ENCODE measurements at places on chromosomes 12 and 14.

GRCh38 chr14:56341766-56342493, 223.7 kb downstream of the PELI2 start:
- ATAC-seq = no peak

GRCh38 chr12:90027889-90028634, 319.4 kb upstream of the ATP2B1 start:
- no peak for ATAC-seq

DNA sequence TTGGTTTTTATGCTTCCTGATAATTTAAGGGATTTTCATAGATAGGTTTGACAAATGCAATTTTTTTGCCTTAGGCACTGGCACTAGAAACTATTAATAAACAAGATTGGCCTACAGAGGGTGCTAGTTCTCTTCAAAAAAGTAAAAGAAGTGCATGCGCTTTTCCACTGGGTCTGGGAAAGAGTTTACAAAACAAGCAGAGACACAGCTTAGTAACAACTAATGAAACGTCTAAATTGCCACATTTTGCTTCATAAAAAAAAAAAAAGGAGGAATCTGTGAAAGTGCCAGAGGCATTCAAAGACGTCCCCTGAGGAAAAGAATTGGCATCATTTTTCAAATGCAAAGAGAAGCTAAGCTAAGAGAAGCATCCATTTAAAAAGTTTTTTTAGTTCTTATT, 58.3 kb upstream of the EEA1 start:
- ATAC-seq = peak; percentile 78

DNA sequence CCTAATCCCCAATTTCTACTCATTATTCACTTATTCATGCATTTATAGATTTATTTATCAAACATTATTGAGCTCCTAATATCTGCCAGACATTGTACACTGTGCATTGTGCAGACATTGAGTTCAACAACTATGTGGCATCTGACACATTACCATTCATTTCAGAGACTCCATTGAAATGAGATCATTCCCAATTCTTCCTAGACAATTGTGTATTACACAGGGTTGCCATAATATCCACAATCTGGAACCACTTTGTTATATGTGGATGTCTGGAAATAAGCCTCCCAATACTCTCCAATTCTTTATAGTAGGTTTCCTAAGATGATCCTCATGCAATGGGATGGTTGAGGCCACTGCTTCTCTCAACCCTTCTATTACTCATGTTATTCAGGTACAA, 165.0 kb downstream of the OTOGL start:
- no peak for ATAC-seq

- ATAC-seq = peak; percentile 41
Measured at GRCh38 chr12:58408516-58408915, 467.1 kb downstream of the ATP23 start.

GRCh38 chr12:50786498-50787231, 22.8 kb downstream of the ATF1 start:
- peak; percentile 57 for ATAC-seq

GRCh38 chr14:99067927-99068326, 204.1 kb downstream of the BCL11B start:
- ATAC-seq = no peak

DNA sequence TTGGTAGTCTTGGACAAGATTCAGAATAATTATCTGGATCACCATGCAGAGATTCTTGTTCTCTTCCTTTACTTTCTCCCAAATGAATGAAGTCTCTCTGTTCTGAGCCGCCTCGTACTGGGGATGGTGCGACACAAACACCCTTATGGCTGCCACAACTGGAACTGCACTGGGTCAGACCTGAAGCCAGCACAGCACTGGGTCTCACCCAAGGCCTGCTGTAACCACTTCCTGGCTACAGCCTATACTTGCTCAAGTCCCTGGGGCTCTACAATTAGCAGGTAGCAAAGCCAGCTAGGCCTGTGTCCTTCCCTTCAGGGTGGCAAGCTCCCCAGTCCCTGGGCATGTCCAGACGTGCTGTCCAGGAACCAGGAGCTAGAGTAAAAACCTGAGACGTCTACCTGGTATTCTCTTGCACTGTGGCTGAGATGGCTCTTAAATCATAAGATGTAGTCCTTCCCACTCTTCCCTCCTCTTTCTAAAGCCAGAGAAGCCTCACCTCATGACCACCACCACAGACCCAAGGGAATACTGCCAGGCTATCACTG, 27.6 kb downstream of the IFNG start:
- no peak for ATAC-seq

GRCh38 chr14:29454026-29454693, 473.5 kb downstream of the PRKD1 start:
- ATAC-seq = no peak

- no peak for ATAC-seq
Measured at GRCh38 chr12:6450091-6450868, 1.6 kb upstream of the TAPBPL start.

DNA sequence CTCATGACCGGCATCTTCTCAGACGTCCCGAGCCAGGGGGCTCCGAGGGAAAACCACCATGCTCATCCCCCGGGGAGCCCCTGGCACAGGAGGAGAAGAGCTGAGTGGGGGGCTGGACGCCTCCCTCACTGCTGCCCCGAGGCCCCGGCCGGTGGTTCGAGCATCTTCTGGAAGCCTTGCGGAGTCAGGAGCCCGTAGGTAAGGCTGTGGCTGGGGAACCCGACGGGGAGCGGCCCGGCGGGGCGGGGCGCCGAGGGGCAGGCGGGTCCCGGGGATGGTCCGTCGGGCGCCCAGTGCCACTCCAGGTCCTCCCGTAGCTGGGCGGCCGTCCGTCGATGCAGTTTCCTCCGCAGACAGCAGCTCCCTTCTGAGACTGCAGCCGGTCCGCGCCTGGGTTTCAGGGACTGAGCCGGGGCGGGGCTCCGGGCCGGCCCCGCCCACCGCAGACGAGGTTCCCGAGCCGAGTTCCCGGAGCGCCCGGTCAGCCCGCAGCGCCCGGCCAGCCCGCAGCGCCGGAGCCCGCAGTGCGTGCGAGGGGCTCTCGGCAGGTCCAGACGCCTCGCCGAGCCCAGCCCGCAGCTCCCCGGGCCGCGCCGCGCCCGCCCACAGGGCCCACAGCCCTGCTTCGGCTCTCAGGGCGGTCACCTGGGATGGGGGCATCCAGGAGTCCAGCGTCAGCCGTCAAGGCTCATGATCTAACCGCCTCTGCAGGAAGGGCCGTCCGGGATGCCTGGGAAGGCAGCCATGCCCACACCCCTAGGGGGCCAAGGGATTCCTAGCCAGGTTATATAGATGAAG, at the start of gene PGF:
Gene PGF (minus strand): TSS at position 369 of the 798 bp plus-strand sequence. CDS start 355 bp downstream, at position 14.
- peak; percentile 85 for ATAC-seq

DNA sequence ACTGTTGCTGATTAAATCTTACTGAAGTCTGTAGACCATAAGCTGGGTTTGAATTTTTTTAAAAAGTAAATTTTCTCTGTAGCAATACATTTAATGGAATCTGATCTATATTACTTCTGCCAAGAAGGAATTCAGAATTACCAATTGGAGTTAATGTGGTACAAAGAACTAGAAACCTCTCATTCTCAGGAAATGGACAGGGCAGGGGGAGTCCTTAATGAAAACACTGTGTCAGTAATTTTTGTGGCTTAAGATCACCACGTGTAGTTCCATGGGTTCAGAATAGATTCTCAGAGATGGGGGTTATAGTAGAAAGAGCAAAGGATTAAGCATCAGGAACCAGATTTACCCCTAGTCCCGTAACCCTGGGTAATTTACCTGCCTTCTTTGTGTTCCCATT, 30.3 kb downstream of the FBXL14 start:
- no peak for ATAC-seq

GRCh38 chr14:100677554-100678468, 48.9 kb upstream of the DLK1 start:
- peak; percentile 54 for ATAC-seq

DNA sequence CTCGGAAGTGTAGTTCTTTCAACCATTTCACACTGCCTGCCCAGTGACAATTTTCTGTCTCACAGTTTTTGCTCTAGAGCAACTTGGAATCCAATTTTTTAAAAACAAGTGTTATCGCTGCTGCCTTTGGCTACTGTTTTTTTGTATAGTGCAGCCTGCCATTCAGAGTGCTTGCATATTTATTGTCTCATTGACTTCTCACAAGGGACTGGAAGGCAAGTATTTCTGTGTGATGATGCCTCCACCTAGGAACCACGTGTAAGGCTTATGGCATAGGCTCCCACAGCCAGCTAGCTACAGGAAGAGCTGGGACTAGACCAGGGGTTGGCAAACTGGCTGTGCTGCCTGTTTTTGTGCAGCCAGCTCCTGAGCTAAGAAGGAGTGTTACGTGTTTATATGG, 903 bp downstream of the PARPBP start:
- no peak for ATAC-seq

DNA sequence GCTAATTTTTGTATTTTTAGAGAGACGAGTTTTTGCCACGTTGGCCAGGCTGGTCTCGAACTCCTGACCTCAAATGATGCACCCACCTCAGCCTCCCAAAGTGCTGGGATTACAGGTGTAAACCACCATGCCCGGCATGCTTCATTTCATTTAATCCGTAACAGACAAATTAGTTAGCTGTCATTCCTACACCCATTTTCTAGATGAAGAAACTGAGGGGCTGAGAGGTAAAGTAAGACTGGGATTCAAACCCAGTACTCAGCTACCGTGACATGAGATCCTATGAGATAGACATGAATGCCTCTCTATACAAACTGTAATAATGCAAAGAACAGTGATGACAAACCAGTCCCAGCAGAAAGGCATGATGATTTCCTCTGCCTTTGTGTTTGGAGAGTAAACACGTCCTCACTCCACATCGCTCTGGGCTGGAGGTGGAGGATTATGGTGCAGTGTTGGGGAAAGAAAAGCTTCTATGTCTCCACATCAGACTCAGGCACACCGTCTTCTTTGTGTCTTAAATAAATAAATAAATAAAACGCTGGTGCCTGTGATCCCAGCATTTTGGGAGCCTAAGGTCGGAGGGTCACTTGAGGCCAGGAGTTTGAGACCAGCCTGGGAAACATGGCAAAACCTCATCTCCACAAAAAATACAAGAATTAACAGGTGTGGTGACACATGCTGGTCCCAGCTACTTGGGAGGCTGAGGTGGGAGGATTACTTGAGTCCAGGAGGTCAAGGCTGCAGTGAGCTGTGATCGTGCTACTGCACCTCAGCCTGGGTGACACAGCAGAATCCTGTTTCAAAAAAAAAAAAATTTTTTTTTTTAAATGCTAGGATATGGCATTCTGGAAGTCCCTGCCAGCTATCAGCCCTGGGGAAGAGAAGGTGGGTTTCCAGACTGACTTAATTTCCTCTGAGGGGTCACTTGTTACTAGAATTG, 10.5 kb downstream of the VSX2 start:
- no peak for ATAC-seq

DNA sequence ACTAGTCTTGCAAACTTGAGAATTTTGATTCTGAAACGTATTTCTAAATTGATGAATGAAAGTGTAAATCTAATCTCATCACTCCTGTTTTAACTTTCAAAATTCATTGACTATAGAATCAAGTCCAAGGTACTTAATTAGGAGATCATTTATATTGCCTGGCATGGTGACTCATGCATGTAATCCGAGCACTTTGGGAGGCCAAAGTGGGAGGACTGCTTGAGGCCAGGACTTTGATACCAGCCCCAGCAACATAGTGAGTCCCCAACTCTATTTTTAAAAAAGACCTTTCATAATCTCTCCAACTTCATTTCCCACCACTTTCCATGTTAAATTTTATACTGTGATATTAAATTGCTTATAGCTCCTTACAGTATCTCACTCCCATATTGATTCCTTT, 3.0 kb upstream of the MIPOL1 start:
- no peak for ATAC-seq

GRCh38 chr12:25950329-25951115, 8.0 kb upstream of the RASSF8 start:
- no peak for ATAC-seq

DNA sequence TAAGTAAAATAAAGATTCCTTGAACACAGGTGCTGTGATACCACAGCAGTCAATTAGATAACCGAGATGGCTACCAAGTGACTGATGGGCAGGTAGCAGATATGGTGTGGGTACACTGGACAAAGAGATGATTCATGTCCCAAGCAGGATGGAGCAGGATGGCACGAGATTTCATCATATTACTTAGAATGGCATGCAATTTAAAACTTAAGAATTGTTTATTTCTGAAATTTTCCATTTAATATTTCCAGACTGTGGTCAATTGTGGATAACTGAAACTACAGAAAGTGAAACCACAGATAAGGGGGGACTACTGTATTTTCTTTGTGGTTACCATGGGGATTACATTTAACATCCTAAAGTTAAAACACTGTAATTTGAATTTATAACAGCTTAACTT, 7.5 kb upstream of the ZFP36L1 start:
- ATAC-seq = no peak

- ATAC-seq = no peak
Measured at GRCh38 chr14:90728951-90729350, 87.3 kb downstream of the TTC7B start.

DNA sequence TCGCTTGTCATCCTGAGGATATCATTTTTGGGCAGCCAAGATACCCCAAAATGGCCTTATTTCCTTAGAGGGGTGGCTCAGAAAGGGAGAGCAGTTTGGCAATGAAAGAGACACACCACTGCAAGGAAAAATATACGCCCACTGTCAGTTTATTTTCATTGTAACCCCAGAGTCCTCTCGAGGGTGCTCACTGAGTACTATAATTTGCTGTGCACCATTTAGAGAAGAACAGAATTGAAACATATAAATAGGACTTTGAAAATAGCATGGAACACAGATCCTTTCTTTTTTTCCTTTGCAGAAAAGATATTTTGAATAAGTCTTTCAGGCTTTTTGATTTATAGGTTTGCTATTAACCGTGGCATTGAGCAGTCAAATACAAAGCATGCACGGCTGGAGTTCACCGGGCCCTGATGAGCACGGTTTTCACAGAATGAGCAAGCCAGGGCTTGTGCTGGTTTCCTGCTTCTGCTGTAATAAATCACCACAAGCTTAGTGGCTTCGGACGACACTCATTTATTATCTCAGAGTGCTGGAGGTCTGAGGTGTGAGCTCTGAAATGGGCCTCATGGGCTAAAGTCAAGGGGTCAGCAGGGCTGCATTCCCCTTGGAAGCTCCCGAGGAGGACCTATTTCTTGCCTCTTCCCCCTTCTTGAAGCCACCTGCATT, 152.3 kb downstream of the ZNF664 start:
- ATAC-seq = no peak

GRCh38 chr14:34270361-34270760, 191.7 kb downstream of the SPTSSA start:
- ATAC-seq = no peak

DNA sequence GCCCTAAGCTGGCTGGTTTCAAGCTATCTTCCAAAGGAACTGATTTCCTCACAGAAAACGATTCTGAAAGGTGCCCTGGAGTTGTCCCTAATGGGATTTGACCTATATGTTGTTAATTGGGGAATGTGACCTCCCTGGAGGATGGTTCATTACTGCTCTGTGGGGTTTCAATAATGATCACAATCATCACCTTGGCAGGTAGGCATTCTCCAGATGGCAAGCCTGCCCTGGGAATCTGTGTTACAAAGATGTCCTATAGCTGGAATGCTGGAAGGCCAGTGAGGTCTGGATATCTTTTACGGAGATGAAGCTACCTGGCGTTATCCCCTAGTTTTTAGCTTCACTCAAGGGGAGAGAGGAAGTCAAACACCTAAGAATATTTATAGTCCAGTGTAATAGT, 167.6 kb downstream of the TTC8 start:
- no peak for ATAC-seq

Data from gastroesophageal sphincter (tissue), 4 donors.